Natural killer cell (primary cell): ENCODE measurements at places on chromosomes 16 and 17. TPM values are rescaled to one million over a fixed set of nuclear protein-coding genes. Genes with fewer than 3 reads are reported as not detected.

TSPOAP1 gene
- total RNA-seq: 282 TPM

SOX9 gene
- not detected for total RNA-seq

KRT36 gene
- not detected for total RNA-seq

CCDC40 gene
- total RNA-seq: 1.5 TPM

KRTAP4-3 gene
- not detected for total RNA-seq

MPP2 gene
- 0.75 TPM for total RNA-seq

SEPTIN1 gene
- 196 TPM for total RNA-seq

ABCC6 gene
- total RNA-seq: 0.16 TPM

DPEP3 gene
- total RNA-seq: 1.00 TPM

MRPL12 gene
- 16.3 TPM for total RNA-seq

PLCD3 gene
- total RNA-seq: 2.9 TPM

PYDC1 gene
- total RNA-seq: not detected

DNA sequence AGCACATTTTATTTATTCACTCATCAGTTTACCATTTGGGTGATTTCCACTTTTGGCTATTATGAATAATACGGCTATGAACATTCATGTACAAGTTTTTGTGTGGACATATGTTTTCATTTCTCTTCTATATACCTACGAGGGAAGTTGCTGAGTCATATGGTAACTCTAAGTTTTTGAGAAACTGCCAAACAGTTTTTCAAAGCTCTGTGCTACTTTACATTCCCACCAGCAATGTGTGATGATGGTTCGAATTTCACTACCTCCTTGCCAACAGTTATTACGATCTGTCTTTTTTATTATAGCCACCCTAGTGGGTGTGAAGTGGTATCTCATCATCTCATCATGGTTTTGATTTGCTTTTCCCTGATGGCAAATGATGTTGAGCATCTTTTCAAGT is 63.7 kb upstream of the MRTFB start:
- no peak for DNase-seq

DNA sequence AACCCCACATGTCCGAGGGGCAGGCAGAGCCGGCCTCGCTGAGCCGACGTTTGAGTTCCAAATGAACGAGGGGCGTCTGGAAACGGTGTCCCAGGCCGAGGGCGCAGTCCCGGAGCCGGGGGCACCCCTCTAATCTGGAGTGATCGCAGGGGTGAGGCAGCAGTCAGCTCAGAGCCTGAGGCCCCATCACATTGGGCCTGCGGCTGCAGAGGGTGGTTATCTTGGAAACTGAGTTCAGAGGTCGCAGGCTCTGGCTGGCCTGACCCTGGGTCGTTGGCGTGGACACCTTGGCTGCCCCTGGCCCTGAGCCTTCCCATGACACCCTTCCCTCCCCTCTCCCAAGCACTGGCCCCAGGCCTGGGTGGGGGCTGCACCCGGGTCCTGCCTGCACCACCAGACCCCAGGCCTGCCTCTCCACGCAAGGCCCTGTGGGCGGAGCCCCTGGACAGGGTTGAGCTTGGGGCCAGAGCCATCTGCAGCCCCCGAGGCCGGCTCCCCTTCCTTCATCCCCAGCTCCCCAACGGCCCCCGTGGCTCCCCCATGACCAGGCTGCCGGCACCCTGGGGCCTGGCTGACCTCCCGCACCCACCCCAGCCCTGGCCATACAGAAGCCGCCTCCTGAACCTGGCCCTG is 45.6 kb downstream of the ZFPM1 start:
- no peak for DNase-seq

GRCh38 chr16:57026778-57027062 is 37.4 kb downstream of the NLRC5 start:
- no peak for DNase-seq

GRCh38 chr16:49012961-49013726 is 268.5 kb downstream of the CBLN1 start:
- DNase-seq: no peak

GRCh38 chr16:76931186-76931585 is 259.8 kb upstream of the MON1B start:
- no peak for DNase-seq

DNA sequence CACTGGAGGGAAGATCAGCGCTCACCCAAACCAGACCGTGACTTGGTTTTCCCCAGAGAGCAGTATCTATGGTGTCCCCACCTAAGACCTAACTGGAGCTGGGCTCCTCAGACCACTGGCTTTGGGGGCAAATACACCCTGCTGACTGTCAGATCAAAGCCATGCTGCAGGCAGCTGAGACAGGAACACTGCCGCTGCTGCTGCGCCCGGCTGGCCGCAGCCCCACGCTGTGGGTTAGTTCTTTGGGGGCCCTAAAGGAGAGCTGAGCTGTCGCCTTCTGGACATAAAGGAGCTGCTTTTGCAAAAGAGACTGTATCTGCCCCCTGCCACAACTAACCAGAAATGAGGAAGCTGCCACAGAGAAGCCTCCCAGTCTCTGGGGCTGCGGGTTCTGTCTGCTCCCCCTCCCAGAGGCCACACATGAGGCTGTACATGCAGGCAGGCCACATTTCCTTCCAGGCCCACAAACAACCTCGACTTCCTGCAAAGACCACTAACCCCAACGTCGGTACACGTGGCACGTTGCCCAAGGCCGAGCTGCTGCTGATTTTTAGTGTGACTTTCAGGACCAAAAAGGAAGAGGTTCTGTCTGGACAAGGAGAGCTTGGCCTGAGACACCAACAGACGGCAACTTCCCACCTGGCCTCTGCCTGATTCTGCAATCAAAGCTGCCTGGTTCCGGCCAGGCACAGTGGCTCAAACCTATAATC is 18.2 kb upstream of the ABR start:
- peak; percentile 75 for DNase-seq

GRCh38 chr16:19356024-19356952 is 61.4 kb upstream of the TMC5 start:
- no peak for DNase-seq

DNA sequence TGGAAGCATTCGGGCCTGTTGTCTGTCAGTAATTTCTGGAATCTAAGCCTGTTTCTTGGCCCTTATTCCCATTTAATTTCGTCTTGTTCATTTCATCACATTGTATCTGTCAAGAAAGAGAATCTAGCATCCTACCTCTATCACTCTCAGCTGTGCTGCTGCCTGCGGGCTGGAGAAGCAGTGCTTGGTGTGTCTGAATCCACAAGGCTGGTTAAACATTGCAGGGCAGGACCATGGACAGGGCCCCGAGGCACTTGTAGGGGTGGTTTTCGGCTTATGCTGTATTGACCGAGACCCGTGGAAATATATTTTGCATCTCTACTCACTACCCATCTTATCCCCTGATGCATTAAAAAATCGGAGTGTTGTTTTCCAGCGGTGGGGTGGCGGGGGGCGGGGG is 3.1 kb downstream of the RAB11FIP4 start:
- no peak for DNase-seq

GRCh38 chr17:7932483-7932891 is 481 bp downstream of the CNTROB start:
- DNase-seq: no peak

DNA sequence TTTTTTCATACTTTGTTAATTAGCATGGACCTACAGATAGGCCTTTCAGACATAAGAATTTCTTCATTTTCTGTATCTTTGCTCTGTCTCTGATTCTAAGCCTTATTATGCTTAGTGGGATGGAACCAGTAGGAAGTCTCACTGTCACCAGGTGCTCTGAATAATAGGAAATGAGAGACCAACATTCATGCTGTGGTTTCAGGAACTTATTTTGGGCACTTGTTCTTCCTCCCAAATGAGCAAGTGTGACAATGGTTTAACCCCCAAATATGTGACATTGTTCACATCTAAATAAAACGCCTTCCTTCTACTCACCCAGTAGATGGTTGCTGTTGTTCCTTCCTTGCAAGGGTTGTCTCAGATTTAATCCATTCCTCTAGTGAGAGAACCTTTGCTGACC is 100.2 kb downstream of the SYCE1L start:
- DNase-seq: no peak

DNA sequence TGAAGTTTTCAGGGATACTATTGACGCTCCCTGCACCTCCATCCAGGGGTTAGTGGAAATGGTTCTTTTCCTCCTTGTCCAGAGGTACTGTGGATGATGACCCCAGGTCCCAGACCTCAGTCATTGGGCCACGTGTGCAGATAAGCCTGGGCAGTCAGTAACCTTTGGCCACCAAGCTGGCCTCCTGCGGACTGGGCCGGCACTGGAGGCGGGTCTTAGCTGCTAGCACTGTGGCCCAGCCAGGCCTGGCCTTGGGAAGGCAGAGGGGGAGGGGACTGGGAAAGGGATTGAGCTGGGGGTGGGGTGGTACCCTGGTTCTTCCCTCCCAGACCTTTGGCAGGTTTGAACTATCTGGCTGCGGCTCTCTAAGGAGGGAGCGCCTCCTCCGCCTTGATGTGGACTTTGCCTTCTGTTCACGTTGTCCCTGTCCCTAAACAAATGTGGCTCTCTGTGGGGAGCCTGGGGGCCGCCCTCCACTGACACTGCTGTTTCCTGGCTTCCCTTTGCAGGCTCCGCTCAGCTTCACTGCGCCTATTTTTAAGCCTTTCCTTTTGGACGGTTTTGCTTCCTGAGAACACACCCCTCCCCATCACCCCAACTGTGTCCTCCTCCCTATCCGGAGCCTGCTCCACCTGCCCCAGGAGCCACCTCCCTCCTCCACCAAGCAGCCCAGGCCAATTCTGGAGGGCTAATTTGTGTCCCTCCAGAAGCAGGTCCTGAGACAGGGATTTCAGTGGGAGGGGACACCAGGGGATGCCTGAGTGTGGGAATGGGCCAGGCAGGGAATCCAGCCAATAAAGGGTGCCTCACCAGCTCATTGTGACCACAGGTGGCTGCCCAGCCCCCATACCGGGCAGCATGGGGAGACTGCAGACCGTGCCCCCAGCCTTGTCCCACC is 251.9 kb downstream of the SEC14L1 start:
- no peak for DNase-seq

- DNase-seq: no peak
Measured at GRCh38 chr16:75340741-75341491, 89.5 kb upstream of the BCAR1 start.

GRCh38 chr17:45380991-45381390 is 51.7 kb downstream of the ARHGAP27 start:
- no peak for DNase-seq

- DNase-seq: no peak
Measured at GRCh38 chr17:33371377-33371776, 78.3 kb upstream of the ASIC2 start.

GRCh38 chr17:65633988-65634387 is 72.5 kb upstream of the AXIN2 start:
- no peak for DNase-seq

GRCh38 chr16:16106466-16106865 is 116.8 kb downstream of the ABCC6 start:
- DNase-seq: no peak

GRCh38 chr16:83963277-83964119 is 4.5 kb upstream of the NECAB2 start:
- no peak for DNase-seq

- no peak for DNase-seq
Measured at GRCh38 chr16:23062524-23062923, 86.7 kb downstream of the USP31 start.

DNA sequence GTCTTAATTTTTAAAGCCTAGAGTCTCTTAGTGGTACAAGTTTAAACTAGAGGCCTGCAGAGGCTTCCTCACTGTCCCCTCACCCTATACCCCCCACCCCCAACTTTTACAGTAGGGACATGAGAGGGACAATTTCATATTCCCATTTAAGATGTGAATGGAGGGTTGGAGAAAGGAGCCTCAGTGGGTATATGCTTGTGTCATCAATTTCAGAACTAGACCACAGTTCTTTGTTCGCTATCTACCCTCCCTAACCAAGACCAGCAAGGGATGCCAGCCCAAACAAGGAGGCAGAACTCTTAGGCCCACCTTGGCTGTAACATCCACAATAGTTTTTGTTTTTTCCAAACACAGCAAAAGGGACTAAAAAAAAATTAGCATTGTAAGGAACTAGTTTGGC is 14.0 kb upstream of the SALL1 start:
- no peak for DNase-seq

DNA sequence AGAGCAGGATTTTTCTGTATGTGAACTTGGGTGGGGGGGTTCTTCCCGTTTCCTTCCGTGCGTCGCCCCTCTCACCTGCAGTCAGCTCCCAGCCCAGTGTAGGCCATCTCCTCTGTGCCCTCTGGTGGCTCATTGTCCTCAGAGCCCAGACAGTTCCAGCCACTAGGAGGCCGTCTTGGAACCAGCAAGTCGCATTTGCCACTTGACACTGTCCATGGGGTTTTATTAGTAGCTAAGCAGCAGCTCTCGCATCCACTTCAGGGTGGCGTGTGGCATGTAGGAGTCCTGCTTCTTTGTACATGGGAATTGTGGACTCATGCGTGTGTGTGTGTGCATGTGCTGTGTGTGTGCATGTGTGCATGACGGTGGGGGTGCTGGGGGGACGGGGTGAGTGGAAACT is 74.0 kb downstream of the SEC14L1 start:
- DNase-seq: no peak

DNA sequence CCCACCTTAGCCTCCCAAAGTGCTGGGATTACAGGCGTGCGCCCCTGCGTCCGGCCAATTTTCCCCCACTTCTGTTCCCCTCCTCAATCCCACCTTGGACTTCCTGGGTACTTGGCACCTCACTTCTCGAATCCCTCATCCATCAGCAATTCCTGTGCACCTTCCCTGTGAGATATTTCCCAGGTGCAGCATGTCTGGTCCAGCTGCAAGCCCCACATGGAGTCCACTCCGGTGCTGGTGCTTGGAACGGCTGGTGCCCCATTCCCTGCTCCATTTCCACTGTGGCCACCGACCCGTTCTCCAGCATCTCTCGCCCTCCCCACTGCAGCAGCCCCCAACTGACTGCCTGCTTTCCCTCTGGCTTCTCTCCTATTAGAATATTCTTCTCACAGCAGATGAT is 35.3 kb downstream of the NOL11 start:
- no peak for DNase-seq

- no peak for DNase-seq
Measured at GRCh38 chr17:41565338-41565737, 6.5 kb downstream of the KRT9 start.

DNA sequence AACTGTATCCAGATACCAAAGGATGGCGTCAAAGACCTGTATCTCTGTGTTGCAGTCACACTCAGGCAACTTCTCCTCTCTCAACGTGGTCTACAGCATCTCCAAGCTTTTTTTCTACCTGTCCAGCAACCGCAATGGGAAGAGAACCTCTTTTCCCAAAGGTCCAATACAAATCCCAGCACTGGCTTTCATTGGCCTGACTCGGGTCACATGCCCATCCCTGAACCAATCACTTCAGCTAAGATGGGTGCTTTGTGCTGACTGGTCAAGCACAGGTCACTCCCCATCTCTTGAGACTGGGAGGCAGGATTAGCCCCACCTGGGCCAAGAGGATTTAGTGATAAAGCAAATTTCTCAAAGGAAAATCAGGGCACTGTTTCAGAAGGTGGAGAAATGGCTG is 71.2 kb upstream of the C16orf82 start:
- no peak for DNase-seq

GRCh38 chr16:73735018-73735417 is 561.6 kb upstream of the PSMD7 start:
- DNase-seq: no peak

- DNase-seq: peak; percentile 69
Measured at GRCh38 chr16:66740010-66740409, 11.4 kb downstream of the DYNC1LI2 start.
